Stimulated activated CD4-positive, alpha-beta T cell treated with anti-CD3 and anti-CD28 coated beads, Interleukin-15, amount 100 ng/mL, for 1 hour (primary cell): ENCODE measurements at places on chromosomes 5 and 9.

GRCh38 chr9:16131264-16131663 lies 578.4 kb downstream of the CCDC171 start:
- no peak for DNase-seq

- DNase-seq: no peak
Observed at GRCh38 chr9:36779582-36779981, 206.9 kb downstream of the MELK start.

DNA sequence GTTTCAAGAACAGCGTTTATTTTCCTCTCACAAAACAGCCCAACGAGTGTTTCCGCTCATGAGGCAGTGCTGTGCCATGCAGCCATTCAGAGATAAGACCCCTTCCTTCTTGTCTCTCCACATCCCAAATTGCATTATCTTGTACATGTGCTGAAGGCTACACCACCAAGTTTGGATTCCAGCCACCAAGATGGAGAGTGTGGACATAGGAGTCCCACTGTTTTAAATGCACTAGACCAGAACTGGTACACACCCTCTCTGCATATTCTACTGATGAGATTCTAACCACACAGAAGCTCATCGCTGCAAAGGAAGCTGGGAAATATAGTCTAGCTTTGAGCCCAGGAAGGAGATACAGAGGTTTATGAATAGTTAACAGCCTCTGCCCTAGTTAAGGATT lies 509.4 kb downstream of the NFIB start:
- DNase-seq: no peak

DNA sequence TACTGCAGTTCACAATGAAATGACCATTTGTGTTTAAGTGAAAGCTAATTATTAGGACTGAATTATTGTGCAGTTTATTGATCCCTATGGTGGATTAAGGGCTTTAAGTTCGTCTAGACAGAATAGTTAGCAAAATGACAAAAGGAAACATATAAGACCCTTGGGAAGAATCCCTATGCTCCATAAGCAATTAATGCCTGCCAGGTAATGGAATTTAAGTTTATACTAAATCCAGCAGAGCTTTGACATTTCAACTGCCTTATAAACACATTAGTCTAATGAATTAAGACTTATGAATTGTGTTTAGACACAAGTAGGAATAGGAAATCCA lies 640.0 kb upstream of the ARRDC3 start:
- no peak for DNase-seq
